ENCODE measurements at places on chromosomes 3 and 15. TPM values are rescaled to one million over a fixed set of nuclear protein-coding genes. Genes with fewer than 3 reads are reported as not detected.

- DNase-seq = no peak
Measured at GRCh38 chr3:17557749-17558463, 184.5 kb downstream of the TBC1D5 start.

Gene SLC9C1
- total RNA-seq = not detected

DNA sequence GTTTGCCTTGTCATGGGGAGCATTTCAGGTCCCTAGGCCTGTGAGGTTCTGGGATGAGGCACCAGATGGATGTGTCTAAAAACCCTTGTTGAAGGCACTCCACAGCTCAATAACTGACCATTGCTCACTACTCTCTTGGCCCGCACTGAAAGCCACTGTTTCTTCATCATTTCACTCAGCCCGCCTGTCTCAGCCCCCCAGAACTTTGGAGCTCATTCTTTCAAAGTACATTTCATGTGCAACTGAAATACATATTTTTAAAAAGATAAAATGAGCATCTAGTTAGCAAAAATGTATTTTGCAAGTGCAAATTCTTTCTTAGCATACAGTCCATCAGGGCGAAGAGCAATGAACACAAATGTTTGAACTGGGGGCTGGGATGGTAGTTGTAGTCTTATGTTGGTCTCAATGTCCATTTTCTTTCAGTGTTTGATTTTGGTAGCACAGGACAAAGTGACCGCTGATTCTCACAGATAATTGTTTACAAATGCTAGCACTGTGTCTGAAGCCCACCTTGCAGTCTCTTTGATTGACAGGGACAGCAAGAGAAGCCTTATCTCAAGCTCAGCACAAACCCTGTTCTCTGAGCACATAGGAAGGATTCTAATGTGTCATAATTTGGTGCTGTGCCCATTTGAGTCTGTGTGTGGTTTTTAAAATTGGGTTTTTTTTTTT is 19.6 kb downstream of the HEMK1 start:
- DNase-seq = no peak

Gene REC114
- not detected for total RNA-seq

Gene H1-8
- not detected for total RNA-seq

Gene ANKUB1
- not detected for total RNA-seq

DNA sequence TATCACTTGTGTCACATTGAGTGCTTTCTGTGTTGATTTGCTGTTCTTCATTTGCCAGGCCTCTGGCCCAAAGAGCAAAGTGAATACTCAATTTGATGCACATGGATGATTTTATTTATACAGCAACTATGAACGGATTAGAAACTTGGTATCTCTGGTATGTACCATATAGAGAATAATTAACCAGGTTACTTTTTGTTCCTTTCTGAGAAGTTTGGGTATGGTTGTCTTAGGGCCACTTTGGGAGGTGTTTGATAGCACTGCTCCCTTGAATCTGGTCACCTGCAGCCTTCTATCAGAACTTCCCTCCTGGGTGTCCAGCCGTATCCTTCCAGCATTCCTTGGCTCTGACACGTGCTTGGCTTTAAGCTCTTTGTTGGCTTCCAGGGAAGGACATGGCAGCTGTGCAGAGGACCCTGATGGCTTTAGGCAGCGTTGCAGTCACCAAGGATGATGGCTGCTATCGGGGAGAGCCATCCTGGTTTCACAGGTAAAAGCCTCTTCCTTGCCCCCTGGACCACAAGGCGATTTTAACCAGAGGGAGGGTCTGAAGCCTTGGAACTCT is 12.7 kb downstream of the TAGLN3 start:
- no peak for DNase-seq

DNA sequence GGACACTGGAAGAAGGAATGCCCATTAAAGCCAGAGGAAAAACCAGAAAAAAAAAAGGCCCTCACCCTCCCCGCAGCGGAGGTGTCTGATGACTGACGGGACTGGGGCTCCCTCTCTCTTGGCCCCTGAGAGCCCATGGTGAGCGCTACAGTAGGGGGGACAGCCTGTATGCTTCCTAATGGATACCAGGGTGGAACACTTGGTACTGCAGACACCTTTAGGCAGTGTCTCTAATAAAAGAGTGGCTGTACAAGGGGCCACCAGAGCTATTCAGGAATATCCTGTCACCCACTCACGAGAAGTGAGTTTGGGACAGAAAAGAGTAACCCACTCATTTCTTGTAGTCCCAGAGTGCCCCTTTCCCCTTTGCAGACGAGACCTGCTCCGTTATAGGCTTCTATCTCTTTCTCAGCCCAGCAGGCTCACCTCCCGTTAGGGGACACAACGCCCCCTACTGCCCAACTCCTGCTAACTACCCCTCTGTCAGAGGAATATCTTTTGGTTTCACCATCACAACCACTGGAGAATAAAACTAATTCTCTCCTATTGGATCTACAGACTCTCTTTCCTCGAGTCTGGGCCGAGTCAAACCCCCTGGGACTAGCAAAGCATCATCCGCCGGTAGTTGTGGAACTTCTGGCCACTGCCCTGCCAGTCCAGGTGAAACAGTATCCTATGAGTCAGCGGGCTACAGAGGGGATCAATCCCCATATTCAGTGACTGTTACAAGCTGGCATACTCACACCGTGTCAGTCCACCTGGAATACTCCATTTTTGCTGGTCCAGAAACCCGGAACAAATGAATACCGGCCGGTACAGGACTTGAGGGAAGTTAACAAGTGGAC is 40.8 kb downstream of the ZBTB11 start:
- DNase-seq = no peak

GRCh38 chr15:61762676-61763075 is 297.6 kb downstream of the VPS13C start:
- DNase-seq = no peak

Gene GOLGA6B
- not detected for total RNA-seq

DNA sequence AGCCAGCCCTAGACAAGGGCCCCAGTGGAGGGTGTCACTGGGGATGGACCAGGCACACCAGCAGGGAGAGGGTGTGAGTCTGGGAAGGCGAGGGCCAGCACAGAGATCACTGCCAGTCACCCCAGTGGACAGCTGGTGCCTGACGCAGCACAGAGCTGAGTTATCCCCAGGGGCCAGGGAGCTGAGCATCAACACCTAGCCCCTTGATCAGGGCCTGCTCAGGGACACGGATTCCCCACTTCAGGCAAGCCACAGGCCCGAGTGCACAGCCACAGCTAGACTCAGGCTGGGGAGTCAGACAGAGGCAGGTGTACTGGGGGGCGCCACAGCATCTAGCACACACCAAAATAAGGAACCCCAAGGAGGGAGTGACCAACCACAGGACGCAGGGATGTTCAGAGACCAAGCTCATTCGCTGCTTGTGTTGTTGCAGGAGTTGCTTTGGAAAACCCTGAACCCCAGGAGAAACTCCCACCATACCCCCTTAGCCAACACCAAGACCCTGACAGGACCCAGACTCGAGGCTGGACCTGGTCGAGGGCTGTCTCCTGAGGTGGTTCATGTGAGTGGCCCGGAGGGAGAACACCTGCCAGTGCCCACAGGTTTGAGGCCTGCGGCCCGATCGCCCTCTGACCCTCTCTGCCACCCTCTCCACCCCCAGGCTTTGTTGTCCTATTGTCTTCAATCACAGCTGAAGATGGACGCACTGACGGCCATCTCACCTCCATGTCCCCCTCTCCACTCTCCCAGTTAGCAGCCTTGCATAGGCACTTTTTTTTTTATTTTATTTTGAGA is 146.8 kb downstream of the TPRA1 start:
- DNase-seq = no peak

DNA sequence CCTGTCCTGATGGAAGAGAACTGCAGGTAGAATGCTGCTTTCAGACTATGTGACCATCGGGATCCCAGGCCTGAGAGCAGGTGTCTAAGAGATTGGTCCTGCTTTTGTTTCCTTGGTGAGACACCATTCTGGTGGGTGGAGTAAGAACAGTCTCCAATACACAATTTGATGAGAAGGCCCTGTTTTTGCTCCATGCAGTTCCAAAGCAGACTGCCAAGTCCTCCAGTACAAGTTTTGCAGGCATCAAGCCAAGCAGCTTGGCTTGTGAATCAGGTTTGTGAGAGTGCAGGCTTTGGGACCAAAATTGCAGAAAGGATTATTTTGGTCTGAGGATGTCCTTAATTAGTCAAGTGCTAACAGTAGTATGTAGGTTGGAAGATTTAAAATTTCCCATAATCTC is 381.6 kb downstream of the FOXP1 start:
- peak; percentile 52 for DNase-seq

- DNase-seq = no peak
Measured at GRCh38 chr3:15858547-15859506, 61.0 kb upstream of the ANKRD28 start.

Gene ZNF619
- total RNA-seq = 4.0 TPM

Gene SOX14
- total RNA-seq = not detected

DNA sequence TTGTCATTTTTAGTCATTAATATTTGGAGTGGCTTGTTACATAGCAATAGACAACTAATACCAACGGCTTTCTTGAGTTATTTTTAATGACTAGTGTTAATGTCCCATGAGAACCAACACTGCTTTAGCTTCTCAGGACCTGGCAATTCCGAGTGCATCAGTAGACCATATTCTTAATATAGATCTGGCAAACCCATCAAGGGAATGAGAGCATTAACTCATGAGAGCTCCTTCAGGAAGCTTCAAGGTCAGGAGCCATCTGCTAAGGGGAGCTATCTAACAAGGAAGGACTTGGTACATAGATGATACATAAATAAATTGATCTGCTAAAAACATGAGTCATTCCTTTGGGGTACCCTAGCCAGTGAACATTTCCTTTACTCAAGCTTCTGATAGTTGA is 122.6 kb upstream of the EPHA3 start:
- no peak for DNase-seq

Gene ANKRD63
- total RNA-seq = not detected

- no peak for DNase-seq
Measured at GRCh38 chr3:9151240-9151639, 98.2 kb downstream of the SRGAP3 start.

DNA sequence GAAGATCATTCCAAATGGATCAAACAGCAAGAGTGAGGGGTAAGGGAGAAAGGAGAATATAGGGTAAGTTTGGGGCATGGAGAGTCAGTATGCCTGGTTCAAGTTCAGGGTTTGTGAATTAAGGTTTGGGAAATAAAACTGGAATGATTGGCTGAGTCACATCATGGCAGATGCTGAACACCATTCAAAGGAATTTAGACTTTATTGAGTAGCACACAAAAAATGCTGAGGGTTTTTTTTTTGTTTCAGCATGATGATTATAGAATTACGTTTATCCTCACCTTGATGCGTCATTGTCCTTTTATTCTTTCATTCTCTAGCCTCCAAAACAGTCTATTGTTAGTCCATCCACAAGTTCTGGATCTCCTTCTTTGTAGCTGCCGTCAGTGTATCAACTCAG is 220.0 kb upstream of the UMPS start:
- DNase-seq = no peak

- DNase-seq = no peak
Measured at GRCh38 chr3:143216709-143217182, 97.2 kb downstream of the CHST2 start.

DNA sequence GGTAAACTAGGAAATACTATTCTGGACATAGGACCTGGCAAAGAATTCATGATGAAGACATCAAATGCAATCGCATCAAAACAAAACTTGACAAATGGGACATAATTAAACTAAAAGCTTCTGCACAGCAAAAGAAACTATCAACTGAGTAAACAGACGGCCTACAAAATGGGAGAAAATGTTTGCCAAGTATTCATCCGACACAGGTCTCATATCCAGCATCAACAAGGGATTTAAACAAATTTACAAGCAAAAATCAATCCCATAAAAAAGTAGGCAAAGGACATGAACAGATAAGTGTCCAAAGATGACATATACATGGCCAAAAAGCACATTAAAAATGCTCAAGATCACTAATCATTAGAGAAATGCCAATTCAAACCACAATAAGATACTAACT is 1088.9 kb downstream of the NAALADL2 start:
- DNase-seq = no peak

GRCh38 chr3:124860599-124860998 is 26.6 kb downstream of the ITGB5 start:
- peak; percentile 77 for DNase-seq

DNA sequence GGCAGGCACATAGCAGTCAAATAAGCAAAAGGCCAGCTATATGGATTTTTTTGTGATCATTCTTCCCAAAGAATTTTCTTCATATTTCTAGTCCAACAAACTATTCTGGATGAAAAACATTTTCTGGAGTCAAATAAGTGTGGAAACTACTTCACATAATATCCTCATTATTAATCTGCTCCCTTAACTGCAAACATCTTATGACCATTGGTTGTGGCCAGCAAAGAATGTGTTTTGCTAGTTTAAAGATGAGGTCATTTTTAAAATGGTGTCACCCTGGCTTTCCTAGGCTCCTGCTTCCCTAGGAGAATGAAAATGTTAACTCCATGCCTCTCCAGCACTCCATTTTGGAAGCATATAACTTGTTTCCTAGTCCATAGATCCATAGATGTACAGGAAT is 118.8 kb downstream of the SST start:
- no peak for DNase-seq

- no peak for DNase-seq
Measured at GRCh38 chr15:92291900-92292299, 101.8 kb upstream of the ST8SIA2 start.

DNA sequence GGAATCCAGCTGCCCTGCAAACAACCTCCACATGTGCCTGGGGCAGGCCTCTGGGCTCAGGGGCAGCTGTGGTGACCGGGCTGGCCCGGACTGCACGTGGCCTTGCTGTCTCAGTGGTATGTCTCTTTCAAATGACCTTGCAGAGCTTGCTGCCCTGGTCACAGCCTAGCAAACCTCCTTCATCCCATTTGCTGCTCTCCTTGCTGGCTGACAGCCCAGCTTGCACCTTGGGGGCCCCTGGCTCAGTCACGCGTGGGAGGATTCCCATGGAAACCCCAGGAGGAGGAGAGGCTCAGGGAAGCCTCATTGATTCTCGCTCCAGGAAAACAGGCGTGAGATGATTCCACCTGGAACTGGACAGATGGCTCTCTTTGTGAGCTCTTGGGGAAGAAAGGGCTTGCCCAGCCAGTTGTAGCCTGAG is 5.6 kb downstream of the SPSB4 start:
- no peak for DNase-seq

DNA sequence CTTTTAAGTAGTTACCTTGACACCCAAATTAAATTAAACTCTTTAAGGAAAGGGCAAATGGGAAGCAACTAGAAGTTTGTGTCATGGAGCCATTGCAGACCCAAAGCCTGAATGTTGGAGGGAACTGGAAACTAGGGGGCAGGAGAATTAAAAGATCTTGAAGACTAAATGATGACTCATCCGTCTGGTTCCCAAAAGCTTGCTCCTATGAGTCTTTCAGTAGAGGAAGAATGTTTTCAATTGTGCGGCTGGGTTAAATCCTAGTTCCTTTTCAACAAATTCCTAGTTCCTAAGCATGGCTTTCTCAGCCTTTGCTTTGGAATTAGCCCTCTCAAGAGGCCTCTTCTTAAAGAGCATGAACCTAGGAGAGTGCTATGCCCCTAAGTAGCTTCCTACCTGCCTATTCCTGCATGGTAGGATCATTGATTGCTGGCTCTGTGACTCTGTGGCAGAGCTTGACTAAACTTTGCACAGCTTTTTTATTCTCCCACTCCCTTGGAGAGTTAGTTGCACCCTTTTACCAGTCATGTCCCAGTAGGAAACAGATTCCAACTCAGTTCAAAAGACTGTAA is 17.7 kb downstream of the CLEC3B start:
- DNase-seq = no peak
